Memory B cell (primary cell): ENCODE measurements at places on chromosomes 3 and 15.
A peak's percentile ranks its signal among the peaks of the same experiment; 100 is the strongest.

GRCh38 chr15:66154581-66154980 lies 99.0 kb downstream of the MEGF11 start:
- H3K4me1 ChIP-seq = peaks cover 4% of the 10 kb centered on the region
- no peak overlapping the region for H3K4me3 ChIP-seq
- no peak overlapping the region for H3K27ac ChIP-seq

DNA sequence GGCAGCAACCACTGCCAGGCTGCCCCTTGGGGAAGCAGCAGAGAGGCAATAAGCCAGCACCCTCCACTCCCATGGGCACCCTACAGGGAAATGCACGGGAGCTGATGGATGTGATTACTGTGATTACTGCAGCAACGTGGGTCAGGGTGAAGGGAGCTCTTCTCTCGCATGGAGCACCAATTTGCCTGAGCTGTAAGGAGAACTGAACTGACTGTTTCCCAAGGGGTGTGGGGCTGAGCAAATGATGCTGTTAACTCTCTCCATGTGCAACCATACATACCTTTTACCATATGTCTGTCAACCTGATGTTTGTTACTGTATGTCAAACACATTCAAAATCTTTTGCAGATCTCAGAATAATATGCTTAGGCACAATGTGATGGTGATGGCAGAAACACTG lies 680.6 kb downstream of the SQOR start:
- H3K27me3 ChIP-seq = no peaks in the 10 kb centered on the region
- H3K27ac ChIP-seq = no peak overlapping the region
- H3K36me3 ChIP-seq = no peaks in the 10 kb centered on the region
- H3K4me1 ChIP-seq = no peaks in the 10 kb centered on the region
- H3K4me3 ChIP-seq = no peak overlapping the region

- no peak for DNase-seq
- H3K27me3 ChIP-seq = peaks cover 2% of the 10 kb centered on the region
- H3K36me3 ChIP-seq = no peaks in the 10 kb centered on the region
Observed at GRCh38 chr15:88187195-88187594, 69.3 kb downstream of the NTRK3 start.

GRCh38 chr15:50257332-50257731 lies 8.2 kb downstream of the HDC start:
- no peaks in the 10 kb centered on the region for H3K36me3 ChIP-seq
- no peak for DNase-seq
- no peak overlapping the region for H3K27ac ChIP-seq

DNA sequence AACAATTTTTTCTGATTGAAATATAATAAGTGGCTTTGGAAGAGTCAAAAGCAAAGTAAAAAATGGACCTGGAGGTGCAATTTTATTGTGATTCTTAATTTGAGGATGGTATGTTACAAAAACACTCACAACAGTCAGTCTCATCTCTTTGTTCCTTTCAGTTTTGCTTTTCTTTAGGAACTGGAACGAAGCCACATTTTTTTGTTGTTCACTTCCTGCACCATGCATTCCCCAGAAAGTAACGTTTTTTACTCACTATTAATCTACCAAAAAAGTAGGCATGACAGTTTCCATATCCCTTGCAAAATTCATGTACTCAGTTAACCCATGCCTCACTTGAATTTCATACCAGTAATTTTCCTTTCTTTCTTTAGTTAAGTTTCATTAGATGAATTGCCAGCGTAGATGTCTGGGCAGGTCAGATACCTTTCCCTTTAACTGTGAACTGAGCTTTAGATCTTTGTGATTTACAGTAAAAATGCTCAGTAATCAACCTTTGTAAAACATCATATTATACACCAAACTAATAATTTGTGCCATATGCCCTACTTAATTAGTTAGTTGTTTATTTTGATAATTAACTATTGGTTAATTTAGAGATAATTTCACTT lies 384.3 kb downstream of the ROBO1 start:
- H3K27me3 ChIP-seq = no peaks in the 10 kb centered on the region
- H3K27ac ChIP-seq = no peak overlapping the region
- no peaks in the 10 kb centered on the region for H3K36me3 ChIP-seq
- H3K4me1 ChIP-seq = no peaks in the 10 kb centered on the region
- H3K4me3 ChIP-seq = no peak overlapping the region

- H3K27ac ChIP-seq = peak overlapping the region; percentile 87
- peak overlapping the region; percentile 46 for H3K4me3 ChIP-seq
- H3K27me3 ChIP-seq = no peaks in the 10 kb centered on the region
- peaks cover 21% of the 10 kb centered on the region for H3K4me1 ChIP-seq
- DNase-seq = no peak
Observed at GRCh38 chr15:40069178-40070165, 30.5 kb upstream of the SRP14 start.

DNA sequence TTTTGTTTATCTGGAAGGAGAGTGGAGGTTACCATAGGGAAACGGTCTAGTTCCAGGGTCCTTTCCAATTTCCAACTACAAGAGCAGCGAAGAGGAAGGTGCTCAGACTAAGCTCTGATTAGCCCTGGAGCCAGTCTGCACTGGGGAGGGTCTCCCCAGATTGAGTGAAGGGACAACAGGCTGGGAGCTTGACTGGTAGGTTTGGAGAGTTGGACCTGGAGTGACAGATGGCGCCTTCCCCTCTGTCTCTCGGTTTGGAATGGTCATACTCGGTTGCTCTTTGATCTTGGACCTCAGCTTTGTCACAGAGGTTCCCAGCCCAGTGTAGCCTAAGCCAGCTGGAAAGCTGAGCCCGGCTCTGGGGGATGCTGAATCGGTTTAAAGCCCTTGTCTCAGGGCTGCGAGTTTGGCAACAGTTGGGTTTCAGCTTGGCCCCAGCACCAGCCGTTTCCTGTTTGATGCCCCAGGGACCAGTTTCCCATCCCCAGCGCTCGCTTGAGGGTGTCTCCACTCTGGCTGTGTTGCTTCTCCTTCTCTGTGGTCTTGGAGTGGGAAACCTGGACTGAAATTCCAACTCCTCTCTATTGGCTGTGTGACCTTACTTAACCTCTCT lies 53.1 kb upstream of the ULK4 start:
- peak overlapping the region; percentile 96 for H3K4me3 ChIP-seq
- peak overlapping the region; percentile 91 for H3K27ac ChIP-seq
- no peaks in the 10 kb centered on the region for H3K27me3 ChIP-seq
- H3K36me3 ChIP-seq = peaks cover 2% of the 10 kb centered on the region
- H3K4me1 ChIP-seq = peaks cover 43% of the 10 kb centered on the region
- peak; percentile 21 for DNase-seq

DNA sequence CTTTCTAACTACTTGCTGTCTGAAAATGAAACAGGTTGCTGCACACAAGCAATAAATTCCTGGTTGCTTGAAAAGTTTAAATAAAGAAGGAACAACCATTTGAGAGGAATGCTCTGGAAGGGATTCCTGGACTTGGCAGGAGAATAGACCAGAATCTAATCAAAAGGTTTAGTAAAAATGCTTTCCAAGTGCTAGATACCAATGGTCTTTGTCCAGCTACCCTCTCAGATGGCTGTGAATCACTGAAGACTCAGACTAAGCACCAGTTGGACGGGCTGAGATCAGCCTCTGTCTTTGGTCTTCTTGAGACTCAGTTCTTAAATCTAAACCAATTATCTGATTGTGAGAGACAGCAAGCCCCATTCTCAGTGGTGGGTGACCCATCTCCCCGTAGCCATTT lies 27.7 kb upstream of the LPP start:
- no peak for DNase-seq
- no peaks in the 10 kb centered on the region for H3K27me3 ChIP-seq
- no peak overlapping the region for H3K4me3 ChIP-seq
- peaks cover 1% of the 10 kb centered on the region for H3K36me3 ChIP-seq

- H3K27me3 ChIP-seq = peaks cover 15% of the 10 kb centered on the region
- H3K36me3 ChIP-seq = no peaks in the 10 kb centered on the region
- peaks cover 8% of the 10 kb centered on the region for H3K4me1 ChIP-seq
- H3K27ac ChIP-seq = no peak overlapping the region
- no peak for DNase-seq
Observed at GRCh38 chr3:180680097-180680430, 775 bp upstream of the CCDC39 start.

GRCh38 chr3:50340448-50341329 lies at the start of gene RASSF1:
TSS of gene RASSF1 (minus strand) at chr3:50340836. CDS start at chr3:50340805, 31 bp downstream.
- peak; percentile 29 for DNase-seq
- peaks cover 34% of the 10 kb centered on the region for H3K4me1 ChIP-seq
- no peaks in the 10 kb centered on the region for H3K27me3 ChIP-seq

- no peak for DNase-seq
- H3K27me3 ChIP-seq = no peaks in the 10 kb centered on the region
- no peak overlapping the region for H3K27ac ChIP-seq
- no peak overlapping the region for H3K4me3 ChIP-seq
- peaks cover 11% of the 10 kb centered on the region for H3K4me1 ChIP-seq
Observed at GRCh38 chr3:51938780-51939425, 2.8 kb downstream of the RRP9 start.

DNA sequence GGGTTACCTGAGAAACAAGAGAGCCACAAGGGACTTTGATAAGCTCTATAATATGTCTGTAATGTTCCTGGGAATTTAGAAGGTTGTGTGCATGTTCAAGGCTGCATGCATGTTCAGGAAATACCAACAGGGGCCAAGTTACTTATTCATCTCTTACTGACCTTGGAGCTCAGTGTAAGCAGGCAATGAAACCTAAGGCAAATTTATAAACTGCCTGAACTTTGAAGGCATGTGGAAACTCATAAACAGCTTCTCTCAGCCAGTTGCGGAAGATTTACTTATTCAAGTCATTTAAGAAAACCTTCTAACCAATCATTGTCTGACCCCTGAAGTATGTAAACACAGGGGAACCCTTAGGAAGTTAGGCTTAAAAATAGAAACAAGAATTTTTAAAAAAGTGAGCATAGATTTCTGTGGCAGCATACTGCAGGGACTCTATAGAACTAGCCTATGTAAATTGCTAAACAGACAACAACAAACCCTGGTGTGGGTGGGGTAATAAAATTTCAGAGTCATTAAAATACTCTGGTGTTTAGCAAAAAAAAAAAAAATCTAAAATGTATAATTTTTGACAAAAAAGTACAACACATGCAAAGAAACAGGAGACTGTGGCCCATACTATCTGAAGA lies 57.2 kb downstream of the SLC15A2 start:
- no peak for DNase-seq
- H3K4me1 ChIP-seq = no peaks in the 10 kb centered on the region
- H3K36me3 ChIP-seq = peaks cover 32% of the 10 kb centered on the region
- H3K27ac ChIP-seq = no peak overlapping the region
- H3K27me3 ChIP-seq = no peaks in the 10 kb centered on the region

- peaks cover 8% of the 10 kb centered on the region for H3K27me3 ChIP-seq
- no peak overlapping the region for H3K4me3 ChIP-seq
- H3K36me3 ChIP-seq = no peaks in the 10 kb centered on the region
Observed at GRCh38 chr15:90681480-90681879, 35.7 kb upstream of the BLM start.

- H3K27ac ChIP-seq = no peak overlapping the region
- H3K36me3 ChIP-seq = peaks cover 2% of the 10 kb centered on the region
- H3K4me1 ChIP-seq = peaks cover 10% of the 10 kb centered on the region
- H3K4me3 ChIP-seq = no peak overlapping the region
Observed at GRCh38 chr3:11145888-11146287, 8.4 kb upstream of the HRH1 start.

- no peaks in the 10 kb centered on the region for H3K36me3 ChIP-seq
- DNase-seq = no peak
- H3K4me3 ChIP-seq = no peak overlapping the region
- no peak overlapping the region for H3K27ac ChIP-seq
- H3K27me3 ChIP-seq = no peaks in the 10 kb centered on the region
Observed at GRCh38 chr3:76308541-76308940, 523.2 kb upstream of the ZNF717 start.

DNA sequence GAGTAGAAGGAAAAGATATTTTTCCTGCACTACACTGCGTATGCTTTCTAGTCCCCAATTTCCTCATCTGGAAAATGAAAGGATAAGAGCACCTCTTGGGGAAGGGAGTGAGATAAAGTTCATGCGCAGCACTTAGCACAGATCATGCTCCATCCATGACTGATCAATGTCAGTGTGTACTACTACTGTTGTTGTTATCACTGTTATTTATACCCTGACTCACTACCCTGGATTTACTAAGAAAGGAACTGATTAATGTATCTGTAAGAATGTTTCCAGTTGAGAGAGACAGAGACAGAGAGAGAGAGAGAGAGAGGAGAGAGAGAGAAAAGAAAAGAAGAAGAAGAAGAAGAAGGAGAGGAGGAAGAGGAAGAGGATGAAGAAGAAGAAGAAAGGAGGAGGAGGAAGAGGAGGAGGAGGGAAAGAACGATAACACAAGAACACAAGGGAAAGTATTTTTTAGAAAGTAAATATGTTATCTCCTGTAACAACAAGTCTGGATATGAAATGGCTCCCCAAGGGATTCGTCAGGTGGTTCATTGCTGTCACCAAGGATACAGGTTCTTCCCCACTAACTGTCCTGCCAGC lies 212.2 kb upstream of the PROK2 start:
- H3K27ac ChIP-seq = no peak overlapping the region
- peaks cover 11% of the 10 kb centered on the region for H3K27me3 ChIP-seq
- H3K36me3 ChIP-seq = peaks cover 2% of the 10 kb centered on the region
- no peak for DNase-seq
- H3K4me1 ChIP-seq = no peaks in the 10 kb centered on the region
